Gastroesophageal sphincter (tissue), 4 donors: ENCODE measurements at places on chromosomes 7 and 10. TPM values are rescaled to one million over a fixed set of nuclear protein-coding genes. Genes with fewer than 3 reads are reported as not detected.
A peak's percentile ranks its signal among the peaks of the same experiment; 100 is the strongest.

TCAF1 gene
- total RNA-seq = 66.7 TPM

GRCh38 chr7:156732091-156732625 lies 91.6 kb downstream of the RNF32 start:
- ATAC-seq = no peak

DNA sequence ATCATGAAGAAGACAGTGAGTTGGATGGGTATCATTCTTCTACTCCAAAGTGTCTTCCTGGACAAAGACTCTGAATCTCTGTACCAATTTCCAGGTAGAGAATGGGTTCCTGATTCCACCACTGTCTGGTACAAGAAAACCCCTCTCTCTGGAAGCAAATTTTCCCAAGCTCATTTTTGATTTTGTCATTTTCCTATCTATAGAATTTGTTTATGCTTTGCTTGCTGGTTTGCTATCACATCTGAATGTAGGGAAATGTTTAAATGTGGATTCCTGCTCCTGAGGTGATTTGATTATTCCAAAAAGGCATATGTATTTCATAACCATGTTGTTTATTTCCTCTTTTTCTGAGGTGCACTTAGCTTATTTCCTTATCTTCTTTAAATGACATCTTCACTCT lies at the start of gene TAS2R16:
TSS of gene TAS2R16 (minus strand) at position 101 of the 400 bp plus-strand sequence. CDS start at position 35, 66 bp downstream.
- ATAC-seq = no peak

- peak; percentile 90 for ATAC-seq
Observed at GRCh38 chr10:103637927-103638557, 144.5 kb downstream of the NEURL1 start.

DNA sequence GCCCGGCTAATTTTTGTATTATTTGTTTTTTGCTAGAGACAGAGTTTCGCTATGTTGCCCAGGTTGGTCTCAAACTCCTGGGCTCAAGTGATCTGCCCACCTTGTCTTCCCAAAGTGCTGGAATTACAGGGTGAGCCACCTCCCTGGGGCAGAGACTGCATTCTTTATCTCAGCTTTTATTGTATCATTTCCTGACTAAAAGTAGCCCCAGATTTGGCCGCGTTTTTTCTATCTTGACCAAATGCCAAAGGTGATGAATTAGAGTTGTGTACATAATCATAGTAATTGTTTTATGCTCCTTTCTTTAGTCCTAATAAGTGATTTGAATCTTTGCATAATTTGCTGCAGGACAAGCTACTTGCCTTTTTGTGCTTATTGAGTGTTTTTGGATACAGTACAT lies 3.1 kb upstream of the SMNDC1 start:
- no peak for ATAC-seq

DNA sequence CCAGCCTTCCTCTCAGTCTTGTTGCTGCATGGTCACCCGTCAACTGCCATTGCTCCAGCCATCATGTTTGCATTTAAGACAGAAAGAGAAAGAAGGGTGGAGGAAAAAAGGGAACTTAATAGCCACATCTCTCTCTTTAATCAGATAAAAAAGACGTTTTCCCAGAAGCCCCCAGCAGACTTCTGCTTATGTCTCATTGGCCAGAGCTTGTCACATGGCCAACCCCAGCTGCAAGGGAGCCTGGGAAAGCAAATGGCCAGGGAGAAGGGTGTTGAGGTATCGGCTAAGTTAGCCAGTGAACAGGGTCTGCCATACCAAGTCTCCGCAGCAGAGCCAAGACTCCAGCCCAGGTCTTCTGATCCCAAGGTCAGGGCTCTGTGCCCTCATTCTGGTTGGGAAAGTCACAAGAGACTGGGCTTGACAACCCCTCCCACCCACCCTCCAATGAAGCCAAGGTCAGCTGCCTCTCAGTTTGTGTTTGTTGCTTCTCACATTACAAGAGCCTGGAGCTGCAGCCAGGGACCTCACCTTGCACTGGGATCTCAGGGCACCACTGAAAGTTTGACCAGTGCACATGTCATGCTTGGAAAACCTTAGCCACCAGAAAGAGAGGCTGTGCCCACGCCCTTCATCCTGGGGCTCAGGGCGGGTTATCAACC lies 80.3 kb upstream of the LYZL2 start:
- ATAC-seq = no peak

C10orf105 gene
- not detected for total RNA-seq

DNA sequence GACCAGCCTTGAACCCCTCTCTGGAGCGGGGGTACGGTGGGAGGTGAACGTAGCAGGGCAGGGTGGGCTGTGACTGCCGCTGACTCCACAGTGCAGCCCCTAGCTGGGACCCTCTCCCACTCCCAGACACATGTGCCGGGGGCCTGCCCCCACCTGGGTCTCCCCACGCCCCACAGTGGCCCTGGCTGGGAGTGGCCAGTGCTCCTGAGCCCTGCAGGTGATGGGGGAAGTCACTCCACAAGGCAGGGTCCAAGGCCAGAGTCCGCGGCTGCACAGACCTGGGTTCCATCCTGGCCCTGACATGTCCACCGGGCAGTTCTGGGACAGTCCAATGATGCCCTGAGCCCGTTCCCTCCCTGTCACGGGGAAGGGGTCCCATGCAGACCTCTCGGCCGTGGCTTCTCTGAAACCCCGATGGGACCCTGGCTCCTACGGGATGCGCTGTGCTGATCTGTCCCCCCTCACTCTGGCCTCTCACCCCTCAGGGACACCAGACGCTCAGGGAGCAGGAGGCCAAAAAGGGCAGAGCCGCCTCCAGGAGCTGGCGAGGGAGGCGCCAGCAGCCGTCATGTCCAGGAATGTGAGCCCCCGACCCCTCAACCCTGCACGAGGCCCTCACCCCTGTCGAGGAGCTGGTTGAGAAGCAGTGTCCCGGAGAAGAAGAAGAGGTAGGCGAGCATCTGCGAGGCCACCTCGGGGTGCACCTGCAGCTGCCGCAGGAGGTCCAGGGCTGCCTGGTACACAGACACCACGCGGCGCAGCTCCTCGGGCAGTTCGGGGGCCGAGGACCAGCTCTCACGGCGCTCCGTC lies 40.4 kb downstream of the AP5Z1 start:
- ATAC-seq = no peak

GRCh38 chr7:47795631-47796030 lies 152.6 kb downstream of the PKD1L1 start:
- ATAC-seq = no peak

TUBAL3 gene
- total RNA-seq = not detected
